IgD-negative memory B cell (primary cell): ENCODE measurements at places on chromosomes 13 and 19. TPM values are rescaled to one million over a fixed set of nuclear protein-coding genes. Genes with fewer than 3 reads are reported as not detected.

Gene LIM2
- polyA plus RNA-seq, result 0.24 TPM

Gene ZNF709
- 2.6 TPM for polyA plus RNA-seq

Gene APOC4
- polyA plus RNA-seq, result not detected

Gene SYCN
- not detected for polyA plus RNA-seq

Gene GAPDHS
- not detected for polyA plus RNA-seq

Gene FBN3
- not detected for polyA plus RNA-seq

Gene C19orf67
- not detected for polyA plus RNA-seq

Gene LRRC63
- not detected for polyA plus RNA-seq

Gene KLF2
- polyA plus RNA-seq, result 199 TPM

Gene NOTCH3
- not detected for polyA plus RNA-seq

Gene TPTE2
- not detected for polyA plus RNA-seq

Gene KL
- polyA plus RNA-seq, result not detected

Gene CLEC4G
- 0.43 TPM for polyA plus RNA-seq

Gene ZBTB32
- 31.6 TPM for polyA plus RNA-seq

Gene LRFN3
- 0.15 TPM for polyA plus RNA-seq

Gene LYPD5
- polyA plus RNA-seq, result not detected

Gene IZUMO2
- not detected for polyA plus RNA-seq

Gene AP1M1
- polyA plus RNA-seq, result 130 TPM

Gene COMP
- not detected for polyA plus RNA-seq

Gene CCDC159
- polyA plus RNA-seq, result 24.1 TPM

Gene FAAP24
- 3.5 TPM for polyA plus RNA-seq

Gene FLT1
- 0.26 TPM for polyA plus RNA-seq

Gene CCDC124
- 63.7 TPM for polyA plus RNA-seq

Gene FBXO27
- 0.38 TPM for polyA plus RNA-seq

Gene PSG7
- not detected for polyA plus RNA-seq

Gene DMKN
- polyA plus RNA-seq, result 1.1 TPM

Gene NR2C2AP
- 37.6 TPM for polyA plus RNA-seq

Gene B9D2
- 10.5 TPM for polyA plus RNA-seq

Gene SIGLEC12
- polyA plus RNA-seq, result 1.1 TPM

Gene KIR2DL1
- polyA plus RNA-seq, result 0.36 TPM

Gene OR7A5
- not detected for polyA plus RNA-seq

Gene ZNF565
- polyA plus RNA-seq, result 3.8 TPM

Gene PDX1
- polyA plus RNA-seq, result not detected

Gene CATSPERD
- not detected for polyA plus RNA-seq

Gene DUS3L
- 35.2 TPM for polyA plus RNA-seq

Gene METTL21C
- not detected for polyA plus RNA-seq

Gene ZNF846
- 6.3 TPM for polyA plus RNA-seq

Gene PRSS57
- polyA plus RNA-seq, result not detected

Gene ARL11
- 7.7 TPM for polyA plus RNA-seq

Gene GIPR
- polyA plus RNA-seq, result not detected

Gene ISYNA1
- polyA plus RNA-seq, result 17.2 TPM

Gene DENND1C
- polyA plus RNA-seq, result 80.7 TPM

Gene CLC
- polyA plus RNA-seq, result not detected

Gene PRODH2
- polyA plus RNA-seq, result not detected

Gene C13orf46
- 1.1 TPM for polyA plus RNA-seq

Gene CAMSAP3
- 0.44 TPM for polyA plus RNA-seq
